ENCODE measurements at places on chromosomes 5 and 9.

DNA sequence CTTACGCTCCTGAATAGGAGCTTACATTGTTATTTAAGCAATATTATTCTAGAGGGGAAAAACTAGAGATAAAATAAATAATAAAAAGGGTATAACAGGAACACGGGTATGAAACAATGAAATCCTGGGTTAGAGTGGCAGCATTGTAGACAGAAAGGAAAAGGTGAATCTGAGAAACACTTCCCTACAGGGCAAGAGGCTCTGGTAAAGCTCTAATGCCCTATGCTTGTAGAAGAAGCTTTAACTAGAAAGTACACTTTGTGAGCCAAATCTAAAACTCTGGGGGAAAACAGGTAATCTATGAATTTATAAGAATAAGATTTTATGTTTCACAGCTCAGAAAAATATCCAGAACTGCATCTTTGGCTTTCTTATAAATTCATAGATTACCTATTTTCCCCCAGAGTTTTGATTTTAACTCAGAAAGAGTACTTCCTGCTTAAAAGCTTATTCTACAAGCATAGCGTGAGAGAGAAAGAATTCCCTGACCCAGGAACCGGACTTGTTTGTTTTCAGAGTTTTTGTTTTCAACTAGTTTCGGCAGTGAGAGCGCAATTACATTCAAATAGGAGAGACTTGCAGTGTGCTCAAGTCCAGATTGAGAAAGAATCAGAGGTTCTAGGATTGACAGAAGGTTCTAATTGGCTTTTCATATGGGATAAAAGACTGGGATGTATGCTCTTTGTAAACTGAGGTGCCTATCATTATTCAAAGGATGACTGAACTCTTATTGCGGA, 651.0 kb upstream of the RORB start:
- no peak for DNase-seq

- DNase-seq: no peak
Measured at GRCh38 chr5:170722316-170722715, 61.2 kb upstream of the GABRP start.

DNA sequence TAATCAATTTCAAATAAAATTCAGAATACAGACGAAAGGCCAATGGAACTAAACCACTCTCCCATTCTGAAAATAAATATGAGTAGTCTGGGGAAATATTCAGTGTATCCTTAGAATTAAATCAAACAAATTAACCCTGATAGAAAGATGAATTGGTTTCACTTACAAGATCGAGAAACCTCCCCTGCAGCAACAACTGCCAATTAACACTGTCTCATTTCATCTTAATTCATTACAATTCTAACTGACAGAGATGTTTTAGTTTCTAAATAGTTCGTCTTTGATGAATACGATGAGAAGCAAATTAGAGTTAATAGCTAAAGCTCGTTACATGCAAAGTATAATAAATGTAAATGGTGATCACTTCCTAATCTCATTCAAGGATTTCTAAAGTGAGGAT, 247.1 kb downstream of the EDIL3 start:
- DNase-seq: no peak

- no peak for DNase-seq
Measured at GRCh38 chr5:113804264-113804663, 290.8 kb downstream of the YTHDC2 start.

DNA sequence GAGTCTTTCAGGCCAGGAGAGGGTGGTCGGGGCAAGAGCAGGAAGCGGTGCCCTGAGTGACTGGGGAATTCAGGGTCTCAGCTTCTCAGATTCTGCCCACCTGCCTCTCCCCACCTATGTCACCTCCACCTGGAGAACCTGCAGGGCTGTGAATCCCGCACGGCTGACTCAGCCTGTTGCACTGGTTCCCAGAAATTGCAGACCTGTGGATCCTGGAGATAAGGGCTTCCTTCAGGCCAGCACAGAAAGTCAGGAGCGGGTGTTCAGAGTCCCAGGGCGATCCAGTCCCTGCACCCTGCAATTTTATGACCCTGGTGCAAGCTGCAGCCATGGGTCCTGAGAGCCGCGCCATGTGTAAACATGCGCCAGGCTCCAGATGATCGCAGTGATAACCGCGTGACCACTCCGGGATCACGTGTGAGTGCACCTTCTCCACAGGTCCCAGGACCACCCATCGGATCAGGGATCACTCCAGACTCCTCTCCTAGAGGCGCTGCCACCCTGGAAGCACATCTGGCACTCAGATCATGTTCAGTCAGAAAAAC, 17.8 kb downstream of the IRX4 start:
- no peak for DNase-seq

GRCh38 chr9:132141344-132141947, 20.4 kb upstream of the NTNG2 start:
- DNase-seq: no peak

GRCh38 chr5:140312067-140312790, 9.3 kb upstream of the PFDN1 start:
- DNase-seq: peak; percentile 77

DNA sequence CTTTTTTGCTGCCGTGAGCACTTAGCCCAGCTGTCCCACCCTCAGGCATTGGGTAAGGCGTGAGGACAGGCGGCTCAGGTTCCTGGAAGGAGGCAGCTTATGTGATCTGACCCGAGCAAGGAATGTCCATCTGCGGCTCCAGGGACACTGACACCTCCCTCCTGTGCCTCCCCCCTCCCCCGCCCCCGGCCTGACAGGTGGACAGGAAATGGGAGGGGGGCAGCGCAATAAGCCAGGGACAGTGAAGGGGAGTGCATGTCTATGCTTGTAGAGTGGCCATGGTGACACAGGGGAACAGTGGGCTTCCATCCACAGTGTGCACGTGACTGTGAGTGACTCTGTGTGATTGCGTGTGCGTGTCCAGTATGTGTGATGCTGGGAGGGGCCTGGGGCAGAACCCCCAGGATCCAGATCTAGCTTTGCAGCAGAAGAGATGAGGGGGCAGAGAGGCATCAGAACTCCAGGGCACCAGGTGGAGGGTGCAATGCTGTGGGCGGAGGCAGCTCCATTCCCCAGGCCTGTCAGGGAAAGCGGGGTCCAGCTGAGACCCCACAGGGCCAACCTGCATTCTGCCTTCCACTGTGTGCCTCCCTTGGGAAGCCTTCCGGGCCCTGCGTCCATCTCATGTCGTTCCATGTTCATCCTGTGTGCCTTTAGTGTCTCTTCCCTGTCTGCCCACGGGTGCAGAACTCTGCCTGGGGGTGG, 30.5 kb downstream of the CNTFR start:
- DNase-seq: no peak

- DNase-seq: no peak
Measured at GRCh38 chr5:81786496-81786895, 35.6 kb upstream of the SSBP2 start.

GRCh38 chr5:77640589-77641396, 2.3 kb upstream of the OTP start:
- DNase-seq: no peak

GRCh38 chr5:173613433-173614159, 2.9 kb downstream of the BOD1 start:
- DNase-seq: peak; percentile 63

DNA sequence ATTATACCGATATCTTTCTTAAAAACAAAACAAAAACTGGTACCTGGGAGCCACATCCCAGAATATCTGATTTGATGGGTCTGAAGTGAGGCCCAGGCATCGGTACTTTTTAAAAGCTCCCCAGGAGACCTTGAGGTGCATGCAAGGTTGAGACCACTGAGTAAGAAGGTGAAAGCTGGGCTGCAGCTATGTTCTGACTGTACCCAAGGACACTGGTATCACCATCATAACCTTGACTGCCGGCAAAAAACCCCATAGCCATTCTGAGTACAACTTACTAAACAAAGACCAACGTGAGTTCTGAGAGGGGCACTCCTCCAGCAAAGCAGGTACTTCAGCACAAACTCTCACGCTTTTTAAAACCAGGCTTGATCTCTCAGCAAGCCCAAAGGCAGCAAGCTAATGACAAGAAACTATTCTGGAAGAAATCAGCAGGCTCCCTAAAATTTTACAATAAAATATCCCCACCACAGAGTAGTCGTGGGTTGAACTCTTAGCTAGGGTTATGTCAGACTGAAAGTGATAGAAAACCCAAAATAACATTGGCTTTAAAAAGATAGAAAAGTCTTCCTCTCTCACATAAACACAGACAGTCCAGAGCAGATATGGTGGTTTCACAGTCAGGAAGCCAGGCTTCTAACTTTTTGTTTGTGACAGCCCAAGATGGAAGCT, 263.9 kb downstream of the SAXO1 start:
- DNase-seq: no peak

DNA sequence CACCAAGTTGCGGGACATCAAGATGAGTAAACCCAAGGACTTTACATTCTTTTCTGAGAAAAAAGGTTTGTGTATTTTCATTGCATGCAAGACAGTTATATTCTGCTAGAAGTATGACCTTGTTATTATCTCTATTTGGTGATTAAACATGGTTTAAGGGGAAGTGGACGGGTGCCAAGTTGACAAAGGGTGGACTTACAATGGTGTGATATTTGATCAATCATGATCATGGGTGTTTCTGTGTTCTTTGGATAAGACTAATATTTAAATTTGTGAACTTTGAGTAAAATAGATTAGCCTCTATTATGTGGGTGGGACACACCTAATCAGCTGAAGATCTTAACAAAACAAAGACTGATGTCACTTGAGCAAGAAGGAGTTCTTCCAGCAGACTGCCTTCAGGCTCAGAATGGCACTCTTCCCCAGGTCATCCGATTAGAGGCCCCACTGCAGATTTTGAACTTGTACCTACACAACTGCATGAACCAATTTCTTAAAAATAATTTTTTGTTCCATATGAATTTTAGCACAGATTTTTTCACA, 782.9 kb downstream of the CDH12 start:
- no peak for DNase-seq

GRCh38 chr5:77006124-77006523, 24.1 kb upstream of the AGGF1 start:
- DNase-seq: no peak

GRCh38 chr9:18361646-18362045, 112.3 kb upstream of the ADAMTSL1 start:
- no peak for DNase-seq

DNA sequence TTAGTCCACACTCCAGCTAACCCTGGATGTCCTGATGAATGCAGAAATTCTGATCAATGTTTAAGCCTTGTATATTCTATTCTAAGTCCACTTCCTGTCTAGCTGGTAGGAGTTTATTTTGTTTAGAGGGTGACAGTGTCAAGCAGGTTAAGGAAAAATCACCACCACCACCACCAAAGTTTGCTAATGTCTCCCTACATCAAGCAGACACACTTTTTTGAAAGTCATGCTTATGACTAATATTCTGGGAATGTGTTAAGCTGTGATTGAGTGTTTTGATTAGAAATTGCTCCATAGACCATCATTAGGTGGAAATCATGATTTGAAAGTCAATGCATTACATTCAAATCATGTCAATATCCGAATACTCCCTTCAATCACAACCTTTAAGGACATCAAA, 1530.1 kb downstream of the MAT2B start:
- no peak for DNase-seq

GRCh38 chr5:147949711-147950573, 43.6 kb upstream of the C5orf46 start:
- peak; percentile 69 for DNase-seq

GRCh38 chr9:89655056-89655989, 50.5 kb downstream of the GADD45G start:
- peak; percentile 28 for DNase-seq

- DNase-seq: no peak
Measured at GRCh38 chr9:80158554-80159170, 586.9 kb downstream of the TLE4 start.

GRCh38 chr9:84075004-84075403, 94.4 kb downstream of the RMI1 start:
- DNase-seq: no peak

DNA sequence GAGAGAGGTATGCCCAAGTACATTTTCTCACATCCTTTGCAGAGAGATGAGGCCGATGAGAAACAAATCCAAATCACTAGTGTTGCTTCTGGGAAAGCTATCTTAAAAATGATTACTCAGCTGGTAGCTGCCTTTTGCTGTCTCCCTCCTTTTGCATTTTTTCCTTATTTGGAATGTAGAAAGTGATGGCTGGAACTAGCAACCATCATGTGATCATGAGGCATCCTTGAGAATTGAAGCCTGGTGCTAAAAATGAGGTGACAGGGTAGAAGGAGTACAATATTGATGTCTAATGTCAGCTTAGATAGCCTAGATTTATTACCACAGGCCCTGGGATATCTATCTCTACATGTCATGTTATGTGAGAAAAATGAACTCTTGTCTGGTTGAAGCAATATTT, 109.3 kb upstream of the TAF11L2 start:
- no peak for DNase-seq

- no peak for DNase-seq
Measured at GRCh38 chr9:126151686-126152134, 174.9 kb upstream of the MVB12B start.

GRCh38 chr9:87263291-87263690, 234.4 kb upstream of the DAPK1 start:
- no peak for DNase-seq

DNA sequence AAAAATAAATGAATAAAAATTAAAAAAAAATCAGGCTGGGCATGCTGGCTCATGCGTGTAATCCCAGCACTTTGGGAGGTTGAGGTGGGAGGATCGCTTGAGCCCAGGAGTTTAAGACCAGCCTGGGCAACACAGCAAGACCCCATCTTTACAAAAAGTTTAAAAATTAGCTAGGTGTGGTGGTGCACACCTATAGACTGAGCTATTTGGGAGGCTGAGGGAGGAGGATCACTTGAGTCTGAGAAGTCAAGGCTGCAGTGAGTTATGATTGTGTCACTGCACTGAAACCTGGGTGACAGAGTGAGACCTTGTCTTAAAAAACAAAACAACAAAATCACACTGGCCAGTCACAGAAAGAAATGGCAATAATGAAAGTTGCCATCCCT, 3.4 kb upstream of the CNTRL start:
- DNase-seq: no peak
